Tibial nerve (tissue), 4 donors: ENCODE measurements at places on chromosomes 6 and 20. TPM values are rescaled to one million over a fixed set of nuclear protein-coding genes. Genes with fewer than 3 reads are reported as not detected.

The LATS1 gene
- total RNA-seq = 24.1 TPM

The DCDC2 gene
- not detected for total RNA-seq

The KDM1B gene
- 14.2 TPM for total RNA-seq

The RAET1E gene
- total RNA-seq = 1.6 TPM

The PRPF6 gene
- total RNA-seq = 77.0 TPM

The TPBG gene
- 13.0 TPM for total RNA-seq

The C6orf120 gene
- total RNA-seq = 44.2 TPM

The SLC35D3 gene
- total RNA-seq = not detected

The KIFC1 gene
- 1.7 TPM for total RNA-seq

The SIRPB1 gene
- total RNA-seq = 1.4 TPM

The GHRH gene
- total RNA-seq = not detected

The MACROD2 gene
- 14.1 TPM for total RNA-seq

The FABP7 gene
- total RNA-seq = not detected

The TTLL9 gene
- total RNA-seq = 3.7 TPM

The KIF25 gene
- total RNA-seq = not detected

The CPNE5 gene
- 0.39 TPM for total RNA-seq

The HRH3 gene
- total RNA-seq = not detected

The LY6G6C gene
- total RNA-seq = not detected

The PLCG1 gene
- total RNA-seq = 127 TPM

The GGTLC1 gene
- total RNA-seq = not detected

The ESF1 gene
- 14.9 TPM for total RNA-seq

The ADAM33 gene
- 162 TPM for total RNA-seq

The TMEM200A gene
- total RNA-seq = 5.3 TPM

The C4B gene
- 266 TPM for total RNA-seq

The C20orf144 gene
- total RNA-seq = not detected

The EYS gene
- total RNA-seq = 4.5 TPM

The TRIM10 gene
- not detected for total RNA-seq

The POPDC3 gene
- 3.3 TPM for total RNA-seq

The BACH2 gene
- total RNA-seq = 11.1 TPM

The TCP11 gene
- not detected for total RNA-seq

The ARFRP1 gene
- total RNA-seq = 53.5 TPM

The REM1 gene
- total RNA-seq = 4.4 TPM

The PDRG1 gene
- 10.3 TPM for total RNA-seq

The SLC17A3 gene
- total RNA-seq = not detected

The RBM24 gene
- 3.5 TPM for total RNA-seq

The SLC26A8 gene
- 0.30 TPM for total RNA-seq

The LBP gene
- total RNA-seq = not detected

The LY86 gene
- total RNA-seq = 1.9 TPM

The QRSL1 gene
- 9.6 TPM for total RNA-seq

The RIMS4 gene
- 4.7 TPM for total RNA-seq

The AURKA gene
- total RNA-seq = 1.5 TPM

The MATN4 gene
- total RNA-seq = not detected
